ENCODE measurements at places on chromosomes 4 and X.

DNA sequence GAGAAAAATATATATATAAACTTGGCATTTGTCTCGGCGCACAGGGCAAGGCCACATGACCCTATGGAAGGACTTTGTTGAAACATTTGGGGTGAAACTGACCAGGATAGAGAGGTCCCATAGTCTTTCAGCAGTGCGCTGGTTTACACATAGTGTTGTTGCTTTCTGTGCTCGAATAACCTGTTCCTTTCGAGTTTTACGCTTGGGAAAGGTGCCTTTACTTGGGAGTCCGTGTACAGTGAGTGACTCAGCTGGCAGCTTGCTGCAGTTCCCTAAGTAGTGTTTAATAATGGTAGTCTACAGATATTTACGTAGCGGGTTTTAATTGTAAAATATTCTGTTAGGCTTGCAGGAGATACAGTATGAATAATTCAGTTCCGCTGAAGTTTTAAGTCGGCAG lies 578 bp downstream of the APOOL start:
- DNase-seq: no peak

DNA sequence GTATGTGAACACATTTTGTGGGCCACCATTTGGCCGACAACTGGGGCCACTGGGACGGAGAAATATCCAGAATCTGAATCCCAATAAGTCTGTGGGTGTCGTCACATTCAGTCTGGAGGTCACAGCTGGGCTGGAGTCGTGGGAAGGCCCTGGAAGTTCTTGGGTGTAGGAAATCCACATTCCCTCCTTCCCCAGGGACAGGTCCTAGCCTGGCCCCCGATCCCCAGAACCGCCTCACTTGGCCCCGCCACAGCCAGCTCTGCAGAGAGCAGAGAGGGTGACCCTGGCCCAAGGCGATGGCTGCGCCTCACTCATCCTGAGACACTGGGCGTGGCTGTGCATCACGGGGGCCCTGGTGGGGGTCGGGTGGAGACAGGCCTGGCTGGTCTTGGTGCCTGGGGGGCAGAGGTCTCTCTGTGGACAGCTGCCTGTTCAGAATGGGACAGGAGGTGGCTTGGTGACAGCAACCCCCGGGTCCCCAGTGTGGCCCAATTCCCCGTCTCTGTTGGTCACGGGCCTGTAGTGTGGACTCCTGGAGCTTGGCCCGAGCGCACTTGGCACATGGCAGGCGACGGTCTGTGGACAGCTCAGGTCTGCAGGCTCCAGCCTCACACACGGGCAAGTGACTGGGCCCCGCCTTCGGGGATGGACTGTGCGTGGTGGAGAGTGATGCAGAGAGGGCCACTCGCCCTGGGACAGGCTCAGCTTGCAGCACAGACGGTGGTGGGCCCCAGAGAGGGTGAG lies 16.4 kb downstream of the DOK7 start:
- no peak for DNase-seq

DNA sequence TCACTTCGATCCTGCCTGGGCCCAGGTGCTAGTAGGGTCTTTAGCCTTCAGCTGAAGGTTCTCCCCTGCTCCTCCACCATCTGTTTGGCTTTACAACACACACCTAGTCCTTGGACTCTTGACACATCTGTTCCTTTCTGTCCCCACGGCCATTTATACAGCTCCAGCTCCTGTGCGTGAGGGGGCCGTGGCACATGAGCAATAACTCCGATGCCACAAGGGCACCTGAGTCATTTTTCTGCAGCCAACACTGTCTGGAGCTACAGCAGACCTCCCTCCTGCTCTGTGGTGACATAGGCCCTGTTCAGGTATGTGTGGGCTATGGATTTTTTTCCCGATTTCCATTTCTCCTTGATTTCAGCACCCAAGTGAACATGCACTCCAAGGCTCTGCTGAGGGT lies 44.7 kb upstream of the BCOR start:
- no peak for DNase-seq

DNA sequence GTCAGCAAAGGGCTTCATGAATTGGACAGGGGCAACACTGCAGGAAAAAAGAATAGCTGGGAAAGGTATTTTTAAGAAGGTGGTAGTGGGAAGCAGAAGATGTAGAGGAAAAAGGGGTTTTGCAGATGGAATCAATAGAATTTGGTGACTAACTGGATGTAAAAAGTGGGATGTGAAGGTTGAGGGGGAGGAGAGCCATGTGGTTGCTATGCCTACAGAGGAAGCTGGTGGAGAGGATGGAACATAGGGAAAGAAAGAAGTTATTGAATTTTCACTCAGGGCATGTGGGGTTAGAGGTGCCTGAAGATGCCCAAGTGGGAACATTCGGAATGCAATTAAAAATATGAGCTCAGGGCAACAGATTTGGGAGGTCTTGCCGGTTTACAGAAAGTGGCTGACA lies 33.0 kb downstream of the REELD1 start:
- DNase-seq: no peak

DNA sequence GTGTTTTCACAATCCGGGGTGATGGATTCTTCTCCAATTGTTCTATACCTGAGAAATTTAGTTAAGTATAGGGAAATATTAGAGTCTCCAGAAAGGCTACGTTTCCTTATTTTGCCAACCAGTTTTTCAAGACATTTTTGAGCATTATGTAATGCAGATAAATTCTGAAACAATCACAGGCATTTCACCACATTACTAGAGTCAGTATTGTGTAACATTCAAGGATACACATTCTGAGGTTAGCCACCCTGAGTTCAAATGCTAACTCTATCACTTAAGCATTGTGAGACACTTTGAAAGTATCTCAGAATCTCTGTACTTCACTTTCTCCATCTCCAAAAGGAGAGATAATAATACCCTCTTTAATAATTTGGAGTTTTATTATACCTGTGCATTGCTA lies 10.6 kb downstream of the SULT1B1 start:
- no peak for DNase-seq

DNA sequence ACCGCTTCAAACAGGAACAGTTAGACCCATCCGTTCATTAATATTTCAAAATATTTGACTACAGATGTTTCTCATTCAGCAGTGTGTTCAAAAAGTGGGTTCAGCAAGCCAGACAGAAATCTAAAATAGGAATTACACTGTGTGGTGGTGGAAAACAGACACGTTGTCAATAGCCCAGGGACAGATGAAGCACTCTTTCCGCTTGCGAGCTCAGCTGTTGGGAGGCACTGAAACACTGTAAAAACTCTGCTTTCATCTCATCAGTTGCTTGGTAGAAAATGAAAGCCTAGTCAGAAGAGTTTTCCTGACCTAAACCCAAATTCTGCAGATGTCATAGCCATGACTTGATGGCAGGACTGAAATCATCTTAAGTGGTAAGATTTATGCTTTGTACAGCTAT lies 38.5 kb downstream of the LRP2BP start:
- DNase-seq: no peak

DNA sequence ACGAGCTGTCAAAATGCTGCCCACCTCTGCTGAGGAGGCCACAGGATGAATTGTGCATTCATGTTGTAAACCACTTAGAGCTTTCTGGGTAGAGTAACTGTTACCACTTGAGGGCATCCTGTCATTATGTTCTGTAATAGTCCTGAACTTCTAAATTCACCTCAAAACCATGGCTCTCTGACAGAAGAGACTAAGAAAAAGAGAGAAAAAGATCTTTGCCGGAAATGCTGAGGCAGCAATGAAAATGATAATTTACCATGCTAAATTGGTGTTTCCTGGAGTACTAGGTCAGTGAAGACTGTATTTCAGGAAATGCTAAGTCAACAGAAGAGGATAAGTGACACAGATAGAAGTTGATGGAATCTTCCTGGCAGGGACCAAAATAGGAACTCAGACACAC lies 942.3 kb upstream of the SLIT2 start:
- DNase-seq: no peak

DNA sequence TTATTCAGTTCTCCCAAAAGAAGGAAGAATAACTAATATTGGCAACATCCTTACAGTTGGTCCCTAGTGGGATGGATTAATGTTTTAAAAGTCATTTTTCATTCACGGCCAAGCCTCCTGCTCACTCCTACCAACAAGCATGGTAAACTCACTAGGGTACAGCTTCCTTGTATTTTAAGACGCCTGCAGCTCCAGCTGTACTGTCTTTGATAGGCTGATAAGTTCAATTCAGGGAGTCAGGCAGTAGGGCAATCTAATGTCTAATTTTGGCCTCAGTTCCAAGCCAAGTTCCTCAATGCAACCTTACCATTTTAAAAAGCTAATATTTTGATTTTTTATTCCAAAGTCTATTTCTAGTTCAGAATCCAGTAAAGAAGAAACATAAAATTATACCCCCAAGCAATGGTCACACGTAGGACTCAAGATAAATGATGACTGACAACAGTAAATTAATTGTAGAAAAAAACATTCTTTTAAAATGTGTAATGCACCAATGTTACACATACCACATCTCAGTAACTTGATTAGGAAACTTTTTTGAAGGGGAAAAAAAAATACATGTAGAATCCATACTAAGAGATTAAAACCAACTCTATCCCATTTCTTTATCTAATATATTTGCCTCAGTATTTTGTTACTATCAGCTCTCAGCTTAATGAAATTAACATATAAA lies 9.3 kb downstream of the LCORL start:
- no peak for DNase-seq

GRCh38 chr4:130044788-130045531 lies 949.0 kb downstream of the C4orf33 start:
- no peak for DNase-seq
